ENCODE measurements at places on chromosomes 12 and 14. TPM values are rescaled to one million over a fixed set of nuclear protein-coding genes. Genes with fewer than 3 reads are reported as not detected.

FAM181A gene
- total RNA-seq, result not detected

KLHL33 gene
- total RNA-seq, result not detected

RPL10L gene
- 8.6 TPM for total RNA-seq

PMEL gene
- 4.9 TPM for total RNA-seq

HSPA2 gene
- total RNA-seq, result 33.0 TPM

GRCh38 chr12:40834321-40834720, 142.1 kb downstream of the CNTN1 start:
- H3K27ac ChIP-seq, result no peak overlapping the region
- no peaks in the 10 kb centered on the region for H3K36me3 ChIP-seq
- H3K4me3 ChIP-seq, result no peak overlapping the region
- DNase-seq, result no peak

DNA sequence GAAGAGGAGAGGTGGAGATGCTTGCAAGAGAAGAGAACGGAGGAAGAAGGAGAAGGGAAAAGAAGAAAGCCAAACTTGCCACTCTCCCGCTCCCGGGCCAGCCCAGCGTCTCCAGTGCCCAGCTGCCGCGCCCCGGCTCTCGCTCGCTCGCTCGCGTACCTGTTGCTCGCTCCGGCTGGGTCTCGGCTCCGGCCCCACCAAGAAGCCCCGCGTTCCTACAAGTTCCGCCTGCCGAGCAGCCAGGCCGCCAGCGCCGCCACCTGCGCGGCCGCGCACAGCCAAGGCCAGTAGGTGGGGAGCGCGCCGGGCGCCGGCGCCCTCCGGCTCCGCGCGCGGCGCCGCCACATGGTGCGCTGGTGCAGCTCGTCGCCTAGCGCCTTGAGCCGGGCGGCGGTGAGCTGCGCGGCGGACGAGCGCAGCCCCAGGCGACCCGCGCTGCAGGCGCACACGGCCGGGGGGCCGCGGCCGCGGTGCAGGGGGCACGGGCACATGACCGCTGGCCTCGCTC, 370 bp downstream of the HRK start:
- no peaks in the 10 kb centered on the region for H3K36me3 ChIP-seq
- DNase-seq, result peak; percentile 24
- H3K4me1 ChIP-seq, result peaks cover 31% of the 10 kb centered on the region
- H3K4me3 ChIP-seq, result peak overlapping the region; percentile 49

DNA sequence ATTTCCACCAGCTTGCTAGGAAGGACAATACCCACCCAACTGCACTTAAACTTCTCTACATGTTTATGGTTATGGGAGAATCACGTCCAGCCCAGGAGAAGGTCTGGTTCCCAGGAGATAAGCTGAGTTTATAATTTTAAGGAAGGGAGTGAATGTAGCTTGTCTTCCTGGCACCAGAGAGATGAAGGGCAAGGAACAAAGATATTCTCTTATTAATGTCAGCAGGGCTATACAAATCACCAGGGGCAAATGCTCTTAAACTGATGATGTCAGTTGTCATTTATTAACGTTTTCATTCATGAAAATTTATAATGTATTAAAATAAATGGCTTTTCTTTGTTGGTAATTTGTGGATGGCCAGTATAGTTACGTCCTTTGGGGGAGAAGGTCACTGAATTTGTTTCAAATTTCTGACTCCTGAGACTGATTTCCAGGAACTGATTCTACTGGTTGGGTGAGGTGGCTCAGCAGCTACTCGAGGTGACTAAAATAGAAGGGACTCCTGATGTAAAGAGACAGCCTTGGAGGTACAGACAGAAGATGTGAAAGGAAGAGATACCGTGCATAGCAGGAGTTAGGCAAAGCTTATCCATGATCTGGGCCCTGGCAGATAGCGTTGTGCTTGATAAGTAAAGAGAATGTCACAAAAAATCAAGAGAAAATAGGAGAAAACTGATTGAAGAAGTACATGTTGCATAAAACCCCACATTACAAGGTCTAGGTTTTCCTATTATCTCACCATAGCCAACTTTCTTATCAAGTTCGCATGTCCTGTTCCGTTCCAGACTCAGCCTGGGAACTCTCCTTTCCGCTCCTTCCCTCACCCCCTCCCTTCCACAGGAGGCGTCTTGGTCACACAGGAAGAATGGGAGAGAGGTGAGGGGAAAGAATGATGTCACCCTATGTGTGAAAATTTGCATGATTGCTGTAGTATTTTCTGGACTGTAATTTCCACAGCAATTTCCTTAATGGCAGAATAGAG, 367.1 kb upstream of the FAR2 start:
- DNase-seq, result no peak
- no peak overlapping the region for H3K4me3 ChIP-seq
- H3K27me3 ChIP-seq, result no peaks in the 10 kb centered on the region
- H3K4me1 ChIP-seq, result no peaks in the 10 kb centered on the region
- H3K36me3 ChIP-seq, result no peaks in the 10 kb centered on the region
- H3K27ac ChIP-seq, result no peak overlapping the region

- peak overlapping the region; percentile 27 for H3K27ac ChIP-seq
- peaks cover 23% of the 10 kb centered on the region for H3K4me1 ChIP-seq
- H3K27me3 ChIP-seq, result no peaks in the 10 kb centered on the region
- no peaks in the 10 kb centered on the region for H3K36me3 ChIP-seq
Observed at GRCh38 chr14:24853446-24853845, 196.5 kb downstream of the STXBP6 start.

DNA sequence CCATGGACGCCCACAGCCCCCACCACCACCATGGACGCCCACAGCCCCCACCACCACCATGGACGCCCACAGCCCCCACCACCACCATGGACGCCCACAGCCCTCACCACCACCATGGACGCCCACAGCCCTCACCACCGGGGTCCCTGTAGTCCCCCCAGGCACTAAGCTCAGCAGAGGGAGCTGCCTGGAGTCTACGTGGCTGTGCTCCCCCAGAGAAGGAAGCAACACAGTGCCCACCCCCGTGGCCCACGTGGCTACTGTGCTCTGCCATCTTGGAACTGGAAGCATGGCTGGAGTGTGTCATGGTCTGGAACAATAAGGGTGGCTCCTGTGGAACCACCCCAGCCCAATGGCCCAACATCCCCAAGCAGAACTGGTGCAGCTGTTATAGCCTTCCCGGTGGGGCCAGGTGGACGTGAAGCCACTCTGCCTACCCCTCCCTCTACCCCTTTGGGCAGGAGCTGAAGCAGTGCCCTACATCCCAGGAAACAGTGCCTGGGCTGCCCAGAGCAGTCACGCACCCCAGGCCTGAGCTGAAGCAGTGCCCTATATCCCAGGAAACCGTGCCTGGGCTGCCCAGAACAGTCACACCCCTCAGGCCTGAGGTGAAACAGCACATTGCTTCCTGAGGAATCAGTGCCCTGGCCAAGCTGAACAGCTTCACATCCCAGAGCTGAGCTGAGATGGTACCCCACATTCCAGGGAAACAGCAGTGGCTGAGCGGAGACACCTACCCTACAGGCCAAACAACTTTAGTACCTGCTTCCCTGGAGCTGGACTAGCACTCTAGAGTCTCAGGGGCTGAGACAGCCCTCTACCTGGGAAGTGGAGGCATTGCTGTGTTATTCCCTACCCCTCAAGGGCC, 9.0 kb upstream of the SFSWAP start:
- H3K27ac ChIP-seq, result no peak overlapping the region
- no peaks in the 10 kb centered on the region for H3K4me1 ChIP-seq
- no peaks in the 10 kb centered on the region for H3K27me3 ChIP-seq
- no peak for DNase-seq
- H3K4me3 ChIP-seq, result no peak overlapping the region

DNA sequence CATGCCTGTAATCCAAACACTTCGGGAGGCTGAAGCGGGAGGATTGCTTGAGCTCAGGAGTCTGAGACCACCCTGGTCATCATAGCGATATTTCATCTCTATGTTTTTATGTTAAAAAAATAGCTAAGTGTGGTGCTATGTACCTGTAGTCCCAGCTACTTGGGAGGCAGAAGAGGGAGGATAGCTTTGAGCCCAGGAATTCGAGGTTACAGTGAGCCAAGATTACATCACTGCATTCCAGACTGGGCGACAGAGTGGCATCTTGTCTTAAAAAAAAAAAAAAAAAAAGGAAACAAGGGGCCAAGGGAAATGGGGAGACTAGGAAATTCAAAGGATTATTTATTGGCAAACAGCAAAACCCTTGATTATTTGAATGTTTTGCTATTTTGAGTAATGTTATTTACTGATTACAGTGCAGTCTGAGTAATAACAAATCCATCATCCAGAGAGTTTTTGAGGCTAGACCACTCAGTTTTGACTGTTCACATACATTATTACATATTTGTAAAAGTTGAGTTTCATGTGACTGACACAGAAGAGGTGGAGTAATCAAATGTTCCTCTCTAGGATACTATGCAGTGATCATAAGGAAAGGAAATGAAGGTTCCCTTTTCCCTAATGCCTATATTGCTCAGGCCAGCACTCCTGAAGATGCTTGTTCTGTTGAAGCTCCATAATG, 40.8 kb downstream of the PRKCH start:
- no peaks in the 10 kb centered on the region for H3K4me1 ChIP-seq
- no peak for DNase-seq
- H3K4me3 ChIP-seq, result no peak overlapping the region

- peak; percentile 68 for DNase-seq
- H3K36me3 ChIP-seq, result no peaks in the 10 kb centered on the region
- no peak overlapping the region for H3K4me3 ChIP-seq
- H3K27me3 ChIP-seq, result no peaks in the 10 kb centered on the region
- H3K4me1 ChIP-seq, result peaks cover 12% of the 10 kb centered on the region
- no peak overlapping the region for H3K27ac ChIP-seq
Observed at GRCh38 chr14:65222440-65222858, 120.1 kb upstream of the MAX start.

DNA sequence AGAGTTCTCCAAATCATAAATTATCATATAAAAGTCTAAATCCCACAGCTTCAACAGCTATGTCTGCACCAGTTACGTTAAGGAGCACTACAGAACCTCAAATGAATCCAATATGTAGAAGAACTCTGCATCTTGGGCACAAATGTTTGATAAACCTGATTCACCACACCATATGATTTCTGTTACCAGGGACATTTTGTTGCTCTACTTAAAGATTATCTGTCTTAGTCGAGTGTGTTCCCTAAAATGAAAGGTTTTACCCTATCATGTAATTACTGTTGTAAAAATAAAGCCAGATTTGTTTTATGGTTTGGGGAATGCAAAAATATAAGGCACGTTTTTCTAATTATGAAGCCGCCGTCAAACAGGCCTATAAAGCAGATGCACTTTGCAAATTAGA, 363.1 kb downstream of the EGLN3 start:
- no peaks in the 10 kb centered on the region for H3K27me3 ChIP-seq
- no peak for DNase-seq
- H3K36me3 ChIP-seq, result no peaks in the 10 kb centered on the region
- H3K4me1 ChIP-seq, result no peaks in the 10 kb centered on the region

DNA sequence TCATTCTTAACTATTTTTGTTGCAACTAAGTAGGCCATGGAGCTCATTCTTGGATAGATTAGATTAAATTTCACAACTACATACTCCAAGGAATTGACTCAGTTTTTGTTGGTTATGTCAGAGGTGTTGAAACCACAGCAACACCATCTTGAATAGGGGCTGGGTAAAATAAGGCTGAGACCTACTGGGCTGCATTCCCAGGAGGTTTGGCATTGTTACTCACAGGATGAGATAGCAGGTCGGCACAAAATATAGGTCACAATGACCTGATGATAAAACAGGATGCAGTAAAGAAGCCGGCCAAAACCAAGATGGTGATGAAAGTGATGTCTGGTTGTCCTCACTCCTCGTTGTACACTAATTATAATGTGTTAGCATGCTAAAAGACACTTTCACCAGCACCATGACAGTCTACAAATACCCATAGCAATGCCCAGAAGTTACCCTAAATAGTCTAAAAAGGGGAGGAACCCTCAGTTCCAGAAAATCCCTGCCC, 20.9 kb downstream of the DMAC2L start:
- peaks cover 6% of the 10 kb centered on the region for H3K36me3 ChIP-seq
- no peak overlapping the region for H3K4me3 ChIP-seq
- DNase-seq, result no peak
- peaks cover 10% of the 10 kb centered on the region for H3K4me1 ChIP-seq

DNA sequence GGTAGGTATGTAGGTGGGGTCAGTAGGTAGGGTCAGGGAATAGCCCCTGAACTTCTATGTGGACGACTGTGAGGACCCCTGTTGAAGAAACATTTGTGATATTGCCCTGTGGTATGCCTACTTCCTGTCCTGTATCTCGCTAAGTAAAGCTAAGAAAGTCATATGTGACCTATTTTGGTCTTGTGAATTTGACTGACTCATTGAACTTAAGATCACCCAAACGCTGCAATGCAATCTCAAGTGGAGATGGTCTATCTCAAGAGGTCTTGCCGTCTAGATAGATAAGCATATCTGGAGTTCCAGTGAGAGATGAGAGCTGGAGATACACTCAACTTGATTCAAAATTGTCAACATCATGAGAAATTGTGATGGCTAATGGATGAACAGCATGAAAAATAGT, 73.8 kb downstream of the TRAFD1 start:
- H3K4me1 ChIP-seq, result no peaks in the 10 kb centered on the region
- H3K27ac ChIP-seq, result no peak overlapping the region
- no peaks in the 10 kb centered on the region for H3K27me3 ChIP-seq
- no peaks in the 10 kb centered on the region for H3K36me3 ChIP-seq
- no peak for DNase-seq

DNA sequence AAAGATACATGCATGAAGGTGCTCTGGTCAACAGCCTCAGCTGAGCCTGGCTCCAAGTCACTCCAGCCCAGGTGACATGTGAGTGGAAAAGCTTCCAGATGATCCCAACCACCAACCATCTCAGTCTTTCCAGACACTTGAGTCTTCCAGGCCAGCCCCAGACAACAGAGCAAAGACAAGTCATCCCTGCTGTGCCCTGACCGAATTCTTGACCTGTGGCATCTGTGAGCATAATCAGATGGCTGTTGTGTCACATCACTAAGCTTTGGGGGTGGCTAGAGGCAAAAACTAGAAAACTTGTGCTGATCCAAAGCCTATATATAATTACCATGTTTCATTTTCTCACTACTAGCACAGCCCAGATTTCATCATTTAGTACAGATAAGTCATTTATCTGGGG, 50.8 kb upstream of the ISM2 start:
- H3K27ac ChIP-seq, result no peak overlapping the region
- DNase-seq, result no peak
- peaks cover 22% of the 10 kb centered on the region for H3K36me3 ChIP-seq
- H3K27me3 ChIP-seq, result no peaks in the 10 kb centered on the region

DNA sequence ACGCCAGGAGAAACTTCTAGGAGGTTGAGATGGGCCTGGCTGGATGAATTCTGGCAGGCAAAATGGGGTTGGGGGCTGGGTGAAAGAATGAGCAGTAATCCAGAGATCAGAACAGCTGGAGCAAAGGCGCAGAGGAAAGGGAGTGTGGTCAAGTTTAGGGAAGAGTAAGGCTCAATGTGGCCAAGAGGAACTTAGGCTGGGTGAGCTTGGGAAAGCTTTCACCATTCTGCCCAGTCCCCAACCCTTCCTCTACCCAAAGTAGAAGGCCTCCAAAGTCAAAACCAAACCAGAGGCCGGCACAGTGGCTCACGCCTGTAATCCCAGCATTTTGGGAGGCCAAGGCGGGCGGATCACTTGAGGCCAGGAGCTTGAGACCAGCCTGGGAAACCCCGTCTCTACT, 10.2 kb upstream of the RABGGTA start:
- H3K27ac ChIP-seq, result no peak overlapping the region
- no peaks in the 10 kb centered on the region for H3K4me1 ChIP-seq
- H3K36me3 ChIP-seq, result no peaks in the 10 kb centered on the region
- H3K4me3 ChIP-seq, result no peak overlapping the region
- H3K27me3 ChIP-seq, result no peaks in the 10 kb centered on the region
- no peak for DNase-seq

GRCh38 chr14:91509083-91509877, 830 bp downstream of the PPP4R3A start:
- peaks cover 21% of the 10 kb centered on the region for H3K4me1 ChIP-seq
- peak overlapping the region; percentile 100 for H3K27ac ChIP-seq
- H3K36me3 ChIP-seq, result no peaks in the 10 kb centered on the region
- H3K4me3 ChIP-seq, result peak overlapping the region; percentile 92
- no peaks in the 10 kb centered on the region for H3K27me3 ChIP-seq
